ENCODE measurements at places on chromosomes 3 and 15.

- DNase-seq = no peak
Measured at GRCh38 chr15:42092398-42093318, 1.7 kb downstream of the PLA2G4D start.

DNA sequence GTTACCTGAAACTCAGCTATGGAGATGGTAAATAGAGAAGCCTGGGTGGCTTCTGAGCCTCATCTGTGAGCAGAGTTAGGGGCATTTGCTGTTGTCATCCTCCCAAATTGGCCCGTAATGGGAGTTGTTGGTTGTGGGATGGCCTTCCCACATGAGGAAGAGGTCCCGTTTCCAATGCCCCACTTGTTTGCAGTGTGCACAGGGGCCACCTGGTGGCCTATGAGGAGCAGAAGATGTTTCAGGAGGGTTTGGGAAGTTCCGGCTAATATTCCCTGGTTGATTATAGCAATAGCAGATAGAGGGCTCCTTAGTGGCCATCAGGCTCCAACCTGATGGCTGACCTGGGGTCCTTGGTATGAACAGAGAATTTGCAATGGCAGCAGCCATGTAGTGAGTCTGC lies 1546.5 kb downstream of the OTOL1 start:
- peak; percentile 22 for DNase-seq

GRCh38 chr15:86432861-86433260 lies 353.2 kb downstream of the AGBL1 start:
- no peak for DNase-seq

DNA sequence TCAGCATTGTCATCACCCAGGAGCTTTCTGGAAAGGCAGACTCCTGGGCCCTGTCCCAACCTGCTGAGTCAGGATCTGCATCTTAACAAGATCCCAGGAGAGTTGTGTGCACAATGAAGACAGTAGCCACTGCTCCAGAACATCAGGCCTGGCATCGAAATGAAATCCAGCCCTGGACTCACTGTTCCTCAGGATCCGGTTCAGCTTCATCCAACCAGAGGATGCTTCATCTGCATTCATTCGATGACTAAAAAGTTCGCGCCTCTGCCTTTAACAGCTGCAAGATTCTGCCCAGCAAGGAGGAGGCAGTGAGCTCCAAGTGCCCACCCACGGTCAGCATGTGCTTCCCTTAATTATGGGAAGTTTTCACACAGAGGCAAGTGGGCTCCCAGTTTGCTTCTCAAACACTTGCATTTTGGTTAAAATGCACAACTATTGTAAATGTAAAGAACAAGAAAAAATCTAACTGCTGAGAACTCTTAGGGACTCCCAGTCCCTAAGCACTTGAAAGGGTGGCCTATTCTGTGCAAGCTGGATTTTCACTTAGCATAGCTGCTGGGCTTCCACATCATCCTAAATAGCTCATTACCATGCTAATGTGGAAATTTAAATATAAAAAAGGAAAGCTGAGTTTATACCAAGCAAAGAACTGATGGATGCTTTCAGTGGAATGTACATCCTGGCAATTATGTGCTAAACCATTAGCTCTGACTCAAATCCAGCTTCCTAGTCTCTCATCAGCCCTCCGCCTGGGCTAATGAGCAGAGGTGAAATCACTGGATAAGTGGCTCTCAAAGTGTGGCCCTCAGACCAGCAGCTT lies 25.5 kb upstream of the ESYT3 start:
- no peak for DNase-seq

- DNase-seq = no peak
Measured at GRCh38 chr3:119297169-119297568, 3.0 kb downstream of the ARHGAP31 start.

GRCh38 chr15:38163658-38164057 lies 89.0 kb upstream of the SPRED1 start:
- no peak for DNase-seq

DNA sequence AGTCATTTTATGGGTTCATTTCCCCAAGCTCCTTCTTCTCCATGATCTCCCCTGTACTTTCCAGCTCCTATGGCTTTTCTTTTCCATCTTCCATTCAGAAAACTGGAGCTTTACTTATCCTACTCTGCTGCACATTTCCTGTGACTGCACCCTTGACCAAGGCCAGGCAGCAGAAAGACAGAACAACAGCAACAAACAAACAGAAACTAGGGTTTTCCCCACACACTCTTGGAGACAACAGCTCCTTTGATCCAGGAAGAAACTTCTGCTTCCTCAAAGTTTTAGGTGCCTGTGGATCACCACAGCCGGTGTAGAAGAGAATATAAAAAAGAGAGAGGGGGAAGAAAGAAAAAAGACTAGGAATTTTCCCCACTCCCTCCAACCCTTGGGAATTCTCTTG lies 342.3 kb upstream of the CFAP20DC start:
- no peak for DNase-seq

DNA sequence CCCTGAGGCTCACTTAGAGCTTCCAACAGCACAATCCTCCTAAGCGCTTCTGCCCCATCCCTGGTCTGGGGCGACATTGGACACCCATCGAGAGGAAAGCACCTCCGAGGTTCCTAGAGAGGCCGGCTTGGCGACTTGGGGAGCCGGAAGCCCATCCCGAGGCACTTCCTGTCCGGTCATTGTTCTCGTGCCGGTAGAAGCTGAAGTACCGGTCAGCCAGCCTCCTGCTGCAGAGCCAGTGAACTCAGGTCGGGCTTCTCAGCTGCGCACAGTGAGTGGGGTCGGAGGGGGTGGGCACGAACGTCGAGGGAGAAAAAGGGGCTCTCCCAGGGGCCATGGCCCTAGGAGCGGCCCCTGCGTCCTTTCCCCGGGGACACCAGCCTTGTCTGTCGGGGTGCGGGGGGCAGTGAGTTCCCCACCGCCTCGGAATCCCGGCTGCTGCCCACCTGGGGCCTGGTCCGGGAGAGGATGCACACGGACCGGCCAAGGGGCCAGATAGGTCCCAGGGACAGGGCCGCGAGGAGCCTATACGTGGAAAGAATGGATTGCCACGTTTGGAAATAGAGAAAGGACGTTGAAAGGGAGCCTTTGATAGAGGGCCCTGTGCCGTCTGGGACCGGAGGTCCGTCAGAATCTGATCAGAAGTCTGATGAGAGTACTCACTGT lies at the start of gene ZNF35:
ZNF35 (plus strand) TSS at position 169 of the 666 bp plus-strand sequence. CDS start 2,336 bp downstream, outside the sequence.
- DNase-seq = peak; percentile 58

DNA sequence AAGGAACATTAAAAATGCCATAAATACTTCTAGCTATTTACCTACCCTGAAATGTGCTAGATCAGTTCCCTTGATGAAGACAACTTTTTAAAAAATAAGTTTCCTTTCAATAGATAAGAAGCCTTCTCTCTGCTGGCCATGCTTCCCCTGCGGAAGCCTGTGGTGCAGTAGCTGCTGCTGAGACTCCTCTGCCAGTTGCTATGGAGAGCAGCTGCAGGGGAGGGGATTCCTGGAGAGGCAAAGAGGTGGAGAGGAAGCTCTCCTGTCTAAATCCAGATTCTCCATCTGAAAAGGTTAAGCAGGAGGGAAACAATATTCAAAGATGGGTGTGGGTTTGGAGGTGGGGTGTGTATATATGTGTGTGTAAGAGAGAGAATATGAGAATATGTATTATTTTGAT lies 69.8 kb upstream of the BFSP2 start:
- DNase-seq = peak; percentile 40

- no peak for DNase-seq
Measured at GRCh38 chr15:29490747-29491471, 221.3 kb upstream of the NSMCE3 start.

GRCh38 chr15:99511531-99511865 lies 54.3 kb upstream of the MEF2A start:
- no peak for DNase-seq

DNA sequence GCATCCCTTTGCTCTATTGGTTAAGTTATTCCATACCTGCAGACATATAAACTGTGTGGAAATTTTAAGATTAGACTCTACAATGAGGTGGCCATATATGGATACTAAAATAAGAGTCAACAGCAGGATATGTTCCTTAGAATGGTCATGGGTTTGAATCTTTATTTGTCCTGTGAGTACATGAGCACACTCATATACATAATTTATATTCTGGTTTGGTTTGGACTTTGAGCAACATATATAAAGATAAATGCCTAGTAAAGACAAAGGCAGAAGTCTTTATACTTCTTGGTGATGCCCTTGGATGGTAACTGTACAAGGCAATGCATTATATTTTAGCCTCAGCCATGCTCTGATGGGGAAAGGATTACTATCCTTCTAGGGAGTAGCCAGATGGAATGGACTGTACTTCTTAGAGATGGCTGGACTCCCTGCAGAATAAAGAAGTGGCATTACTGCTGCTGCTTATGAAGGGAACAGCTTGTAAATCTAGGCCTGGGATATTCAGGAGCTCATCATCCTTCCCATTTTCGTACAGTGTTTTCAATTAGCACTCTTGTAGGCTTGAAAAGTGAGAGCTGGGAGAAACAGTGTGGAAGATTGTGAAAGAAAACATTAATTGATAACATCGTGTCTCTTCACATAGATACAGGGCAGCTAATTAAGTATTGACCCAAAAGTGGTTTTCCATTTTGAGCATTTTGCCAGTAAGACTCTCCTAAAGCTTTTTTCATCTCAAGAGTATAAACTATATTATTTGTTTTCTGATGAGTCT lies 60.4 kb downstream of the HMG20A start:
- no peak for DNase-seq

DNA sequence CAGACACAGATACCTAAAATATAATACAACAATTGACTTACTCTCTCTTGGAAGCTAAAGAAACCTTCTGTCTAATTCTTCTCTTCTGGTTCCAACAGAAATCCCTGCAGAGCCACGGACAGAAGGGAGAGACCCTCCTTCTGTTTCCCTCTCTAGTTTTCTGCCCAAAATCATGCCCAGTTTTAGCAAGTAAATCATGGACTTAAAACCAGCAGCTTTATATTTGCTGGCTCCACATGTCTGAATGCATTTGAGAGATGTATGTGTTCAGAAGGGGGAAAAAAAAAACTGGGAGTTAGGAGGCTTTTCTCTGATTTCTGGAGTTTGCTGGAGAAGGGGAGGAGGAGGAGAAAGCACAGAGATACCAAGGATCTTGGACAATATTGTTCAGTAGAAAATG lies 147.1 kb downstream of the LSAMP start:
- DNase-seq = no peak

- DNase-seq = no peak
Measured at GRCh38 chr15:98686983-98687382, 38.6 kb downstream of the IGF1R start.

GRCh38 chr3:148372206-148372875 lies 325.4 kb upstream of the AGTR1 start:
- no peak for DNase-seq

DNA sequence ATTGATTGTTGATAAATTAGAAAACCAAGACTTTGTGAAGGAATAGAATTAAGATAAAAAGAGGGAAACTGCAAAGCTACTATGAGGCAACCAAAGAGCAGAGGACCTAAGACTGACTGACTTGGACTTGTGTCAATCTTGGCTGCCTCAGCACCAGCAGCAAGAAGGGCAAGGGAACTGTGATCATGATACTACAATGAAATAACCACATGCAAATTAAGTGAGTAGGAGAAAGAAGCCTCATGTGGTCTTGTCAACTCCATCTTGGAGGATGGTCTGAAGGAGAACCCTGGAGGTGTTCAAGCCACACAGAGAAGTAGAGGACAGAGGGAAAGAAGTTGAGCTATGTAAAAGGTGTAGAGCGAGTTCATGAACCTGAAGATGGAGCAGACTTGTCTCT lies 47.3 kb upstream of the THRB start:
- DNase-seq = no peak

DNA sequence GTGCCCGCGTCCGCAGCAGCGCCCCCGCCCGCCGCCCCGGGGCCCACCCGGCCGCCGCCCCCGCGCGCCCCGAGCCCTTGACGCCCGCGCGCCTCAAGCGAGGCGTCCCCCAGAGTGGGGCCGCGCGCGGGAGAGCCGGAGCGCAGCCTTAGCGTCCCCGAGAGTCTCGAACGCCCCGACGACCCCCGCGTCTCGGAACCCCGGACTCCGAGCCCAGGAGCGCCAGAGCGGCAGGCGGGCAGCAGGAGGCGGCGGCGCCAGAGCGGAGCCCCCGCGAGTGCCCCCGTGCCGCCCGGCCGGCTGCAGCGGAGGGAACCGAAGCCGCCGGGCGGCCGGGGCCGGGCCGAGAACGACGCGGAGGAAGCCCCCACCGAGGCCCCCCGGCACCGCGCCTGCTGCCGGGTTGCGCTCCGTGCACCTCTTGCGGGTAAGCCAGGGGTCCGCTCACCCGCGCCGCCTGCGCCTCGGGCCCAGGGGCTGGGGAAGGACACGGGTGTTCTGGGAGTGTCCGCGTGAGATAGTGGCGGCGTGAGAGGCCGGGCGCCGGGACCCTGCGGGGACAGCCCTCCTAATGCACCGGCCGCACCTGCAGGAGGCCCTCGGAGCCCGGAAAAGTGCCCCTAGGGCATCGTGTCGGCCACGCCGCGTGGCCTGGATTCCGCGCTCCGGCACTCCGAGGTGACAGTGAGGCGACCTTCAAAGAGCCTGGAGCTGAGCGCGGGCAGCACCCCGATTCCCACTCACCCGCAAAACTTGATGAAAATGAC lies 52.0 kb upstream of the ULK4 start:
- no peak for DNase-seq

Data from NCI-H2081 (cell line).